ENCODE measurements at places on chromosomes 16 and 17. TPM values are rescaled to one million over a fixed set of nuclear protein-coding genes. Genes with fewer than 3 reads are reported as not detected.

DNA sequence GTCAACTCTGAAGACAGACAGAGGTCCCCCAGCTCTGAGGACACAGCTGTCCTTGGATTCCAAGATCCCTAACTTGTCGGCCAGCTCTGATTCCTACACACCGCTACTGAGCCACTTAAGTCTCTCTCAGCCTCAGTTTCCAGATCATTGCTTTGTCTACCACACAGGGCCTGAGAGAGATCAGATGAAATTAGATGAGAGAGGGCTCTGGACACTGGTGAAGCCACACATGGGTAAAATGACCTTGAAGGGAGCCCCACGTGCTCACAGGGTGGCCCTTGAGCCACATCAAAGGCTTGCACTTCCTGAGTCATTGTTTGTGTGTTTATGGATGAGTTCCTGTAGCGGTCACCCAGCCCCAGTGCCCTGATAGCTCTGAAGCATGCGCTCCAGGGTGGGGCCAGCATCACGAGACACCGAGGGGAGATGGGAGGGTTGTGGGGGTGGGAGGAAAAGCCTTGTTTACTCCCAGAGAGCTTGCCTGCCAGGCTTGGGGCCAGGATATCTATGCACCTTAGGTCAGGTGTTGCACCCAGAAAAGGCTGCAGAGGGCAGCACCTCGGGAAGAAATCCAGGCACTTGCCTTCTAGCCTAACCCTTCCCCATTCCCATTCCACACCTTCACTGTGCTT is 32.7 kb upstream of the SLC6A2 start:
- no peaks in the 10 kb centered on the region for H3K36me3 ChIP-seq
- no peak overlapping the region for H3K27ac ChIP-seq
- H3K4me1 ChIP-seq: no peaks in the 10 kb centered on the region
- no peak for DNase-seq

DNA sequence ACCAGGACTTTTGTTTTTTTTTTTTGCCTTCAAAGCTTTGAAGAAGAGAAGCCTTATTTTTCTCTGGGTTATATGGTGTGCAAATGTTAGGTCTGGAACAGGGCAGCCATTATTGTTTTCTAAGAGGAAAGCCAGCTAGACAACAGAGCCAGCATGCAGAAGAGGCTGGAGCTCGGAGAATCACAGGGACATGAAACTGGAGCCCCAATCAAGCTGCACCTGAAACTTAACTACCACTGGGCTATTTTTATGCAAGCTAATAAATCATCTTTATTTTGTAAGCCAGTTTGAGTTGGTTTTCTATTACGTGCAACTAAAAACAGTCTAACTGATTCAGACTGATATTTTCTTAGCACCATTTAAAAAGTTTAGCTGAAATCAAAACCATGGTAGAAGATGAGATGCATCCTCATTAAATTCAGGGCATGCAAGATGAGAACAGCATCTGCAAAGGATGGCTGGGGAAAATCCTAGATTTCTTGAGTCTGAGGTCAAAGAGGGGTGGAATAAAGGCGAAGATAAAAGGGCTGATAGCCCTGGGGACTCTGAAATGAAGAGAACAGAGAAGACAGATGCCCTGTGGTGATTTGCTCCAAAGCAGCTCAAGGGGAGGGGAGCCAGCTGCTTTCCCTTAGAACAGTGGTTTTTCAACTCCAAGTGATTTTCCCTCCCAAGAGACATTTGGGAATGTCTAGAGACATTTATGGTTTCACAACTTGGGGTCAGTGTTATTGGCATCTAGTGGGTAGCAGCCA is 177.1 kb upstream of the WSCD1 start:
- peaks cover 2% of the 10 kb centered on the region for H3K27me3 ChIP-seq
- no peak overlapping the region for H3K4me3 ChIP-seq
- no peaks in the 10 kb centered on the region for H3K36me3 ChIP-seq
- no peak overlapping the region for H3K27ac ChIP-seq
- H3K4me1 ChIP-seq: no peaks in the 10 kb centered on the region

DNA sequence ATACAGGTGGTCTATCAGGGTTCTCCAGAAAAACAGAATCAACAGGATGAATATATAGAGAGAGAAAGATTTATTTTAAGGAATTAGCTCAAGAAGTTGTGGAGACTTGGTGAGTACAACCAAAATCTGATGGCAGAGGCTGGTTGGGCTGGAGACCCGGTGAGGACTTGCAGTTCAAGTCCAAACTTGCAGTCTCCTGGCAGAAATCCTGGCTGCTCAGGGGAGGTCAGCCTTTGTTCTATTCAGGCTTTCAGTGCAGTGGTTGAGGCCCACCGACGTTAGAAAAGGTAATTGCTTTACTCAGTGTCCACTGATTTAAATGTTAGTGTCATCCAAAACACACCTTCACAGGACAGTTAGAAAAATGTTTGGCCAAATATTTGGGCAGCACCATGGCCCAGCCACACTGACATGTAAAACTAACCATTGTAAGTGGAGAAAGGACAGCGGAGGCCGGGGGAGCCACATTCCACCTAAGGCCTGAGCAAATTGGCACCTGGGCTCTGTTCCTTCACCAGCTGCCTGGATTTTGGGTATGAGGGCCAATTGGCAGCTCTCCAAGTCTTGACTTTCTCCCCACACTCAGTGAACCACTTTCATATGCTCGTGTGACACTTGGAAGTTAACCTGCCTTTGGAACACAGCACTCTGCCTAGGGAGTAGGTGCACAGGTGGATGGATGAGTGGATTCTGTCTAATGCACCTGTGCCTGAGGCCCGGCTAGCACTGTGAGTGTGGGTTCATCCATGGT is 54.7 kb downstream of the CACNG5 start:
- H3K27ac ChIP-seq: no peak overlapping the region
- H3K4me1 ChIP-seq: no peaks in the 10 kb centered on the region

DNA sequence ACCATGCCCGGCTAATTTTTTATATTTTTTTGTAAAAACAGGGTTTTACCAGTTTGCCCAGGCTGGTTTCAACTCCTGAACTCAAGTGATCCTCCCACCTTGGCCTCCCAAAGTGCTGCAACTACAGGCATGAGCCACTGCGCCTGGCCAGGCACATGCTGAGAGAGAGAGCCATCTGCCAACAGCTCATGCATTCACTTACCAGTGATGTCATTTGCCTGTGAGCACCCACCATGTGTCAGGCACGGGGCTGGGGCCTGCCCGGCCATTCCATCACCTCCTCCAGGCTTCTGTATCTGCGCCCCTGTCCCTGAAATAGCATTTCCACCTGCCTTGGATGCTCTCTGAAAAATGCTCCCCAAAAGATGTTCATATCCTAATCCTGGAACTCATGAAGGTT is 43.6 kb upstream of the PEMT start:
- no peaks in the 10 kb centered on the region for H3K36me3 ChIP-seq
- H3K27ac ChIP-seq: no peak overlapping the region
- peaks cover 7% of the 10 kb centered on the region for H3K4me1 ChIP-seq
- no peaks in the 10 kb centered on the region for H3K27me3 ChIP-seq

The SBK1 gene
- 59.8 TPM for total RNA-seq

DNA sequence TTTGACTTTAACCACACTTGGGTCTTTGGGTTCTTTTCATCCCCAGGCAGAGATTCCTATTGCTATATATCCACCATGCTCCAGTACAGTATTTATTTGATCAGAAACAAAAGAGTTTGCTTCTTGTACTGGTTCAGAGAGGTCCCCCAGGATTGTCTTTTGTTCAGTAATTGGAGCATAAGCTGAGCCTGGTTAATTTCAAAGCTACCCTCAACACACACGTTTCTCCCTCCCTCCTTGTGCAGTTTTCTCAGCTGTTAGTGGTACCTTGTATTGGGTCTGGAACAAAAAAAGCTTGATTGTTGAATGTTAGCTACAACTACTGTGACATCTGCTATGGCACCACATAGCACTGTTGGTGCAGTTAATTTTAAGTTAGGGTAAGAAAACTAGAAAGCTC is 50.0 kb downstream of the NUP93 start:
- H3K4me1 ChIP-seq: peaks cover 3% of the 10 kb centered on the region
- H3K4me3 ChIP-seq: no peak overlapping the region
- no peaks in the 10 kb centered on the region for H3K36me3 ChIP-seq
- H3K27me3 ChIP-seq: no peaks in the 10 kb centered on the region
- no peak for DNase-seq

GRCh38 chr16:27387724-27388123 is 14.2 kb upstream of the IL21R start:
- H3K4me1 ChIP-seq: peaks cover 27% of the 10 kb centered on the region
- no peak overlapping the region for H3K4me3 ChIP-seq
- no peak for DNase-seq
- no peaks in the 10 kb centered on the region for H3K27me3 ChIP-seq
- no peaks in the 10 kb centered on the region for H3K36me3 ChIP-seq
- H3K27ac ChIP-seq: no peak overlapping the region

- H3K4me3 ChIP-seq: peak overlapping the region; percentile 44
- DNase-seq: peak; percentile 69
- H3K4me1 ChIP-seq: peaks cover 21% of the 10 kb centered on the region
- H3K36me3 ChIP-seq: no peaks in the 10 kb centered on the region
- no peaks in the 10 kb centered on the region for H3K27me3 ChIP-seq
These were observed 1.1 kb upstream of the TFAP4 start for GRCh38 chr16:4273858-4274311.

The KIF2B gene
- not detected for total RNA-seq

DNA sequence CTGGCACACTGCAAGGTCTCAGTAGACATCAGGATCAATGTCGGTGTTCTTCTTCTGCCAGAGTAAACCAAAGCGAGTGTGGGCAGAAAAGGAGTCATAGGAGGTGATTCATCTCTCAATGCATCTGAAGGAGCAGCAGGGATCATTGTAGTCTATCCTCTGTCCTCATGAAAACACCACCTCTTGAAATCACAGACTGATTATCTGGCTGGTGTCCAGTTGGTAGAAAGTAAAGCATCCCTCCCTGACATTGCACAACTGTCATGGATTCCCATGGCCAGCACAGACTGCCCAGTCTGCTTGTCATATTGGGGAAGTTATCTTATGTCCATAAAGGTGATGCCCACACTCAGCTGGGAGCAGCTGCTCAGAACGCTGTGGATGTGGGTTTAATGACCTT is 74.1 kb downstream of the ABCC12 start:
- no peak for DNase-seq
- H3K27ac ChIP-seq: no peak overlapping the region
- no peaks in the 10 kb centered on the region for H3K4me1 ChIP-seq
- no peaks in the 10 kb centered on the region for H3K27me3 ChIP-seq
- H3K36me3 ChIP-seq: no peaks in the 10 kb centered on the region
- H3K4me3 ChIP-seq: no peak overlapping the region

DNA sequence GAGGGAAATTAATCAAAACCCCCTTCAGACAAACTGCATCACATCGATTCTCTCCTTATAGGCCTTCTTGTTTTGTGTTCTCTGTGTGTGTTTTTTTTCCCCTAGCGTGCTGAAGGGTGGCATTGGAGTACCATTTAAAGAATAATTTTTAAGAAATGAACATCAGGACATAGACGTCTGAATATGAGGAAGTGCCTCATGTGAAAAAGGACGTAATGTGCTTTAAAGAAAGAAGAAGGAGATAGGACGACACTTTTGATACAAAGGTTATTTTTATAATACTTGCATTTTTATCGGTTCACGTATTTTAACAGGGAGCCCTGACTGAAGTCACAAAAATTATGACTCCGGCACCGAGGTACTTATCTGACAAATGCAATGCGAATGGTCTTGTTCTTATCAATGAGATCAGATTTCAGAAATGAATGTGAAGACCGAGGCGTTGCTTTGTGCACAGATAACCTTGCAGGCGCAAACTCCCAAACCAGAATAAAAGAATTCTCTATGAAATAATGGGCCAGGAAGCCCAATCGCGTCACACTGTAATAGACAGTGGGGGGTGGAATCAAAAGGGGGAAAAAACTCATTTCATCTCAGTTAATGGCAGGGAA is 606.3 kb downstream of the MAF start:
- H3K27ac ChIP-seq: no peak overlapping the region
- H3K4me3 ChIP-seq: no peak overlapping the region
- H3K4me1 ChIP-seq: no peaks in the 10 kb centered on the region
- H3K27me3 ChIP-seq: no peaks in the 10 kb centered on the region
- H3K36me3 ChIP-seq: no peaks in the 10 kb centered on the region

The AXIN1 gene
- 100 TPM for total RNA-seq

The TSPOAP1 gene
- 282 TPM for total RNA-seq

DNA sequence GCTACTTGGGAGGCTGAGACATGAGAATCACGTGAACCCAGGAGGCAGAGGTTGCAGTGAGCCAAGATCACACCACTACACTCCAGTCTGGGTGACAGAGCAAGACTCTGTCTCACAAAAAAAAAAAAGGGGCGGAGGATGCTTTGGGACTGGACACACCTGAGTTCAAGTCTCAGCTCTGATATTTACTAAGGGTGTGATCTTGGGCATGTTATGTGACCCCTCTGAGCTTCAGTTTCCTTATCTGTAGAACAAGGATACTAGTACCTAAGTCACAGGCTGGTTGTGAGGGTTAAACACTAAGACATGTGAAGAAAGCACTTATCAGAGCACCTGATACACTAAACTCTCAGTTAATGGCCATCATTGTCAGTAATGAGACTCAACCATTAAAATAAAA is 25.9 kb downstream of the HOXB1 start:
- H3K27ac ChIP-seq: no peak overlapping the region
- no peak for DNase-seq
- no peaks in the 10 kb centered on the region for H3K27me3 ChIP-seq
- no peak overlapping the region for H3K4me3 ChIP-seq
- H3K36me3 ChIP-seq: no peaks in the 10 kb centered on the region
- peaks cover 4% of the 10 kb centered on the region for H3K4me1 ChIP-seq

Data from natural killer cell (primary cell).